ENCODE measurements at places on chromosomes 12 and 14.

- DNase-seq, result no peak
These were observed 88.5 kb upstream of the NCOR2 start for GRCh38 chr12:124655698-124656516.

- DNase-seq, result no peak
These were observed 74.1 kb upstream of the SLC38A2 start for GRCh38 chr12:46446645-46447044.

- DNase-seq, result no peak
These were observed 60.6 kb downstream of the DHRS2 start for GRCh38 chr14:23696701-23697239.

DNA sequence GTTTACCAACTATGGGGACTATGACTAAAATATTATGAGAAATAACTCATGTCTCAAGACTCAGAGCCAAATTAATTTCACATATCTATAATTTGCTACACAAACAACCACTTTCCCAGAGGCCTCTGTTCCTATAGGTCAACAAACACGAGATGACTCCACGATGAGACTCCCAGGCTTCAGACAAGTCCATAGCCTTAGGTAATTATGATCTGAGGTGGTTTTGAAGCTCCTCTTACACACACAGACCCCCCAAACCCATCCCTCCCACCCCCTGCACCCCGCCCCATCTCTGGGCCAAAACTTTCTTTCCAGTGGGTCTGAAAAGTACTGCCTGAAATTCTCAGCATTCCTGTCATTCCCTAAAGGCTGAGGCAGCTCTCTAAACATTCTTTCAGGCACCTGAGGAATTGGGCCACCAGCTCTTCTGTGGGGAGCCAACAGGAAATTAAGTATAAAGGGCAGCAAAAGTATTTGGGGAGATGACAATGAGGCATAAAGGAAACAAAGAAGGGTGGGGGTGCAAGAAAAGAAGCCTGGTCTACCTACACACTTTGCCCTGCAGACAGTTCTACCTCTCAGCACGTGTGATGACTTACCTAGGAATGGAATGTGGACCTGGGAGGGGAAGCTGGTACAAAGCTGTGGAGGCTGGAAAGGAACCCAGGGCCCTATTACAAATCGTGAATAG, 143.6 kb downstream of the PAWR start:
- DNase-seq, result no peak

- no peak for DNase-seq
These were observed 253.1 kb downstream of the ANO2 start for GRCh38 chr12:5691943-5692342.

- DNase-seq, result no peak
These were observed 16.1 kb upstream of the NUDT14 start for GRCh38 chr14:105197211-105197641.

DNA sequence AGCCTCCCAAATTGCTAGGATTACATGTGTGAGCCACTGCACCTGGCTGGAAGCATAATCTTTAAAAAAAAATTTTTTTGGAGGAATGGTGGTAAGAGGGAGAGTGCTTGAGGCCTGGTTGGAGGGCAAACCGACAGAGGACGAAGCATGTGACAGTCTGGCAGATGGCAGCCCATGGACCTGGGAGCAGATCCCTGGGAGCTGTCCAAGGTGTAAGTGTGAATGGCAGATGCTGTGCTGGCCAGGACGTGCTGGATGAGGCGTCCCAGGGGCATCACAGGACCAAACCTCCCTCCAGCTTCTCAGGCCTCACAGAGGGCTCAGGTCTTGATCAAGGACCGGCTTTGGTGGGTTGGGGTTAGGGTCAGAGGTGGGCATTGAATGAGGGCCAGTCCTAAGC, 128.4 kb upstream of the NCOR2 start:
- DNase-seq, result no peak

DNA sequence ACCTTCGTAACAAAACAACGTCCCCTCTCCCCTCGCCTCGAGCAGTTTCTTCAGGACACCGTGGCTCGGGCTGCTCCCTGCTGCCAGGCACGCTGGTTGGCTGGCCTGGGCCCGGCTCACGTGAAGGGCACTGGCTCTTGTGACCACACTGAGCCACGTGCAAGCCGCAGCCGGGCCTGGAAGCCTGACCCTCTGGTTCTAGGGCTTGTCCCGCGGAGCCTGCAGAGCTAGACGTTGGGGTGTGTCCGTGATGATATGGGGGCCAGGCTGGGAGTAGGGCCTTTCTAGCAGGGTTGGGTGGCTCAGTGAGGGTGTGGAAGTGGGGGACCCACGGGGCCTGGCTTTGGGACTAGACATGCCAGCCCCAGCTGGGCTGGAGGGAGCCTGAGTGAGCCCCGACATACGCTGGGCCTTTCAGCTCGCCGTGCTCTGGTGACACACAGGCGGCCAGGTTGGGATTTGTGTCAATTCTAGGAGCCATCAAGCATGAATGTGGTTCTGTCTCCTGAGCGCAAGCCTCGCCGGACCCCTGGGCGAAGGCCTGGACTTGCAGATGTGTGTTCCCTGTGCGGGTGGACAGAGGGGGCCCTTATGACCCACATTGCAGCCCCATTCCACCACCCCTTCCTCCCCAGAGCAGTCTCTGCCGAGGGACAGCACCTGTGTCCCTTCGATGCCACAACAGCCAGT, 13.6 kb upstream of the AMN start:
- no peak for DNase-seq

DNA sequence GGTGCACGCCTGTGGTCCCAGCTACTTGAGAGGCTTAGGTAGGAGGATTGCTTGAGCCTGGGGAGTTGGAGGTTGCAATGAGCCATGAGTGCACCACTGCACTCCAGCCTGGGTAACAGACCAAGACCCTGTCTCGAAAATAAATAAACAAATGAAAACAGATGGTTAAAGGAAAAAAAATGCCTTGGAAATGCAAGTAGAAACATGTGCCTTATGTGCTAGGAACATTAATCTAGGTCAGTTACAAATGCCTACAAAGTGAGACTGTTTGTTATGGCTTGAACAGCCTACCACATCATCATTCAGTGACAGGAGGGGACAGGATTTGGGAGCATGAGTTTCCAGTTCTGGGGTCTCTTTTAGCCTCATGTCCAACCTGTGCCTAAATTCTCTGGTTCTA, 52.4 kb upstream of the BCAT1 start:
- DNase-seq, result no peak

DNA sequence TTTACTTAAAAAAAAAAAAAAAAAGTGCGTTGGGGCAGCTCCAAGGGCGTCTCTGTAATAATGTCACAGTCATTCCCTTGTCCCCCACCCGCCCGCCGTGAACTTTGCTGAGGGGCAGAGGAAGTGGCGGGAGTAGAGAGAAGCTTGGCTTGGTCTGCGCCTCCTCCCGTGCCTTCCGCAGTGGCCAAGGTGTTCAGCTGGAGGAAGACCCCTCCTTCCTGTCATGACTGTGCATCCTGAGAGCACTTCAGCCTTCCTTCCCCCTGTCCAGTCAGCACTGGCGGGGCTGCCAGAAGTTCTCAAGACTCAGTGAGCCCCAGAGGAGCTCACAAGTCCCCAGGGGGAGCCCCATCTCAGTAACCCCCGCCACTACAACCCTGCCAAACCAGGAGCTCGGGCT, 32.2 kb downstream of the AACS start:
- no peak for DNase-seq

- DNase-seq, result no peak
These were observed 96.6 kb downstream of the RIMBP2 start for GRCh38 chr12:130619385-130620001.

DNA sequence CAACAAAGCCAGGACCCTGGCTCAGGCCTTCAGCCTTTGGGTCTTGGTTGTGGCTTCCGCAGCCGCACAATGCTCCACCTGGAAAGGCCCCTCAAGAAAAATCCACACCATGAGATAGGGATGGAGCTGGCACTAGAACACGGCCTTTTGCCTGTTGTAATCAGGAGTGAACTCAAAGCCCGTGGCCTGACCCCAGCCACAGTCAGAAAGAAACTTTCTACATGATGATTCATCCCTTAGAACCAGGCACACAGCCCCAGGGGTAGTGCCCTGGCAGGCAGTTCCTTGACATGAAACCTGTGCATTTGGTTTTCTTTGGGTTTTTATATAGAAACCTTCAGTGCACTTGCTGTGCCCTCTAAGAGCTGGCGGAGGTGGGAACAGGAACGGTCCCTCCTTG, 5.1 kb downstream of the CLMN start:
- no peak for DNase-seq

- DNase-seq, result no peak
These were observed 70.9 kb downstream of the TRIM9 start for GRCh38 chr14:51023964-51024363.

DNA sequence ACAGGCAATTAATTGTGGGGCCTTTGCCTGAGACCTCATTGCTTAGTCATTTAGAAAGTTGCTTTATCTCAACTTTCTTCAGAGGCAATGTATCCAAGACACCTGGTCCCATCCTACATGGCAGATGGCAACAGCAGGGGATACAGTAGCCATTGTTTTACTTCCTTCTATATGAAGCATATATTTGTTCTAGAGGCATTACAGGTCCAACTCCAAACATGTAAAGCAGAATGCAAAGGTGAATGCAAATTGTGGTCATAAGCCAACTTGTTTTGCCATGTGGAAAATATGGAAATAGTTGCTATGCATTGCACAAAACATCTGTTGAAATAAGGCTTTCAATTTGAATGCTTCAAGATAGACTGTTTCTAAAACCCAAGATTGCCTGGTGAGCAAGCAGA, 109.8 kb upstream of the BCAT1 start:
- DNase-seq, result no peak

DNA sequence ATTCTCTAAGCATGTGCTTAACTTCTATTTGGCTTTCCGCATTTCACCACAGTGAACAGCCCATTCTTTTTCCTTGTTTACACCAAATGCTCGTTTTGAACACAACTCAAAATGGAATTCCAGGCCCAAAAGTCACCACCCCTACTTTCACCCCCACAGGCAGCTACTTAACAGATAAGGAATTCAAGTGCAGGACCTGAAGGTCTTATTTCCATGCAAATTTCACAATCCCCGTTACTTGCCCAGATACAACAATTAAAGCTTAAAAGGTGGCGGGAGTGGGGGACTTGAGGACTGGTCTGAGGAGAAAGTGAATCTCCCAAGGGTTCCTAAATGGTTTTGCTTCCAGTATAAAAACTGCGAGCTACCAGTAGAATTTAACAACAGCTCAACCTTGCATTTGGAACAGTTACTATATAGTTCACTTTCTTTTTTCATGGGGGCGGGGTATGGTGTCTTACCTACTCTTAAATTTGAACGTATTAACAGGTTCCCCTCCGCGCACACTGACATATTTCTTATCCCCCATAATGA, 3.7 kb downstream of the USP44 start:
- DNase-seq, result no peak

GRCh38 chr14:91258876-91259275, 14.4 kb upstream of the GPR68 start:
- no peak for DNase-seq

DNA sequence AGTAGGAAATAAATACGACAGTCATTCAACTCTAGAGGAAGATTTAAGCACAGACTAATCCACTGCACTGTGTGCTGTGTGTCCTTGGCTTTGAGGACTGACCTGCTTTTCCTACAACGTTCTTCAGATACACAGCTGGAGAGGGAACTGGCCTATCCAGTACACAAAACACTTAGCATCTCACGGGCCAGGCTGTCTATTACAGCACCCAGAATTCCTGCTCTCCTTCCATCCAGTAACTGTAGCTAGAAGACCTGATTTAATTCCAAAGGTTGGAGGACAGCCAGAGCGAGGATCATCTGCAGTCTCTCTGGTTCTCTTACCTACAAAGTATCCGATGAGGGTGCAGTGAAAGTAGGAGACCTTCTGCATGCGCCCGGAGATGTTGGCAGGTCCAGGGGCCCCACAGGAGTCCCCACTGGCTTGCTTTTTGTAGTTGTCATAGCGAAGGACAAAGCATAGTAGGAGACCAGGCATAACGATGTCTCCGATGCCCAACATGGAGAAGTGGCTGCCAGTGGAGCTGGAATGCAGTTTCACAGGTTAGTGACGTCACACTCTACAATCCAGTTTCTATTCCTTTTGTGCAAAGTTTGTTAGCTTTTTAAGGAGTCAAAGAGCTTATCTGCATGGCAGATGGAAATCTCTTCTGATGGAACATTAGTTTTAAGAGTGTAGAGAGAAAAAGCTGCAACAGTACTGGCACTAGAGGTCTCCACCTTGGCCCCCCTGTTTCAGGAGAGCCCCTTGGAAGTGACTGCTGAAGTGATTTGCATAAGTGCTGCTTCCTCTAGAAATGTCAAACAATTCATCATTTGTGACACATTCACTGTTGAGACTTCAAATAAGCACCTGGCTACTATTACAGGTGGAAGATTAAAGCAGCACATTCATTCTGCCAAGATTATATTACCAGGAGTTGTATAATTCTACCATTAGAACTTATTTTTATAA, 41.7 kb downstream of the ACADS start:
- no peak for DNase-seq

DNA sequence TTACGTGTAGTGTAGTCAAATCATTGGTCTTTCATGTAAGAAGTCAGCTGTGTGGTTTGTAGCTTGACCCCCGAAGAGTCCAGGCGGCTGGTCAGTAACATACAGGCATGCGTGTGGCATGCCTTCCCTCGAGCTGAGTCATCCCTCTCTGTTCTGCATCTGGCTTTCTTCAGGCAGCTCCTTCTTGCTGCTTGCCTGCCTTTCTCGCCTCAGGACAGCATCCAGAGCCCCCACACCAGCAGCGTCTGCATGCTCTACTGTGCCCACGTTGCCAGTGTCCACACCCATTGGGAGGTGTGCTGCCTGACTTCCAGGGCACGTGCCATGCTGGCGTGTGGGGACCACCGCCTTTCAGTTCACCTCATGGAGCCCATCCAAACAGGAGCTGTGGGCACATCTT, 96.8 kb downstream of the EP400 start:
- no peak for DNase-seq

DNA sequence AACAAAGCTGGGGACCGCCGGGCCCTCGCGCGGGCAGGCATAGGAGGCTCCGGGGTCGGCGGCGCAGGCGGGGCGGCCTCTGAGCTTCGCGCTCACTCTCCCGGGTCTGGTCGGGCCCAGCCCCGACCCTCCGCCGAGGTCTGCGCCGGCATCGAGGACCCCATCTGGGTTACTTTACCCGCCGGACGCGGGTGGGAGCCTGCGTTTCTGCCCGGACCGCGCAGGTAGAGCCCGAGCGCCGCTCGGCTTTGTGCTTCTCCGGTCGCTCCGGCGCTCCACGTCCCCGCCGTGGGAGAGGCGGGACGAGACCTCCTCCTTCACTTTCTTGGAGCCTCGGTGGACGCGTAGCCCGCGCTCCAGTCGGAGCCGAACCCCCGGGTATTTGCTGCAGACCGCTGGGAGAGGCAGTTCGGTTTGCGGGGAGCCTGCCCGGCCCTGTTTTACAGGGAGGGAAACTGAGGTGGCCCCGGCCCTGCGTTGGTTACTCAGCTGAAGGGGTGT, 63.2 kb downstream of the FBXL14 start:
- DNase-seq, result no peak

DNA sequence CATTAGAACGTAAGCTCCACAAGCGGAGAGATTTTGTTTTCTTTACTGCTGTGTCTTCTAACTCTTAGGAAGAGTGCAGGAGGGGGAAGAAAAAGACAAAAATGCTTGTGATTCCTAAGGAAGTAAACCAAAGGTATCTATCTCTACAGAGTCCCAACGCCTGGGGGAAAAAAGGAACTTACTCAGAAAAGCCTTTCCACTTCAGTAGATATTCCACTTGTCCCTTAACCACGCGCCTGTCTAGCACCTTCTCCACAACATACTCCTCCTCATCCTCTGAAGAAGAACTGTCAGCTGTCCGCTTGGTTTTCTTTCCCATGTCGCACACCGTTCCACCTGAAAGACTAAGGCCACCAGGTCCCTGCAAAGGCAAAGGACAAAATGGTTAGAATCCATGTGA, 22.6 kb downstream of the CBX5 start:
- no peak for DNase-seq

GRCh38 chr12:111448266-111448830, 42.6 kb downstream of the SH2B3 start:
- no peak for DNase-seq

GRCh38 chr12:122813310-122813713, 21.9 kb upstream of the HIP1R start:
- DNase-seq, result no peak

Measured in T-helper 22 cell (primary cell).